Neural progenitor cell (in vitro differentiated cells): ENCODE measurements at places on chromosomes 5 and 9. TPM values are rescaled to one million over a fixed set of nuclear protein-coding genes. Genes with fewer than 3 reads are reported as not detected.

GRCh38 chr9:94926431-94926800, 199.9 kb downstream of the AOPEP start:
- H3K4me3 ChIP-seq: no peak overlapping the region
- H3K27me3 ChIP-seq: no peaks in the 10 kb centered on the region
- no peak for DNase-seq
- peaks cover 46% of the 10 kb centered on the region for H3K4me1 ChIP-seq
- no peaks in the 10 kb centered on the region for H3K36me3 ChIP-seq

DNA sequence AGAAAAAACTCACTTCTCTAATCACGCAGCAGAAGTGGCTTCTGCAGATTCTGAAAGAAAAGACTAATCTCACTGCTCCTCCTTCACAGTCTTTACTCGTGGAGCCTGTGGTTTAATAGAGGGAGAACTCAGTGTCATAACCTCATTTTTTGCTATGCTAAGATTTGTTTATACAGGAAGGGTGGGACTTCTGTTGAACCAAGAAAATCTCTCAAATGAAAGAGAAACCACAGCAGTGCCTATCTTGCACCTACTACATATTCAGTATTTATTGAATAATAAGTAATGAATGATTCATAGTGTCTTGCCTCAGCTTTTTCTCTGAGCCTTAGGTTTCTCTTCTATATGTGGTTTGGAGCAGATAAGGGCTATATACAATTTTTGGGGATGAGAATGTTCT, 136.1 kb upstream of the DMAC1 start:
- DNase-seq: no peak
- H3K4me3 ChIP-seq: no peak overlapping the region
- H3K27me3 ChIP-seq: no peaks in the 10 kb centered on the region
- no peaks in the 10 kb centered on the region for H3K36me3 ChIP-seq

GRCh38 chr9:102461156-102461819, 533.8 kb upstream of the CYLC2 start:
- H3K4me1 ChIP-seq: no peaks in the 10 kb centered on the region
- no peak for DNase-seq
- no peak overlapping the region for H3K4me3 ChIP-seq
- no peak overlapping the region for H3K27ac ChIP-seq
- H3K36me3 ChIP-seq: no peaks in the 10 kb centered on the region
- H3K27me3 ChIP-seq: no peaks in the 10 kb centered on the region

GRCh38 chr9:93452710-93453046, 703 bp downstream of the FAM120AOS start:
- H3K4me1 ChIP-seq: peaks cover 11% of the 10 kb centered on the region
- no peak overlapping the region for H3K27ac ChIP-seq
- DNase-seq: peak; percentile 44
- peaks cover 10% of the 10 kb centered on the region for H3K36me3 ChIP-seq
- peak overlapping the region; percentile 79 for H3K4me3 ChIP-seq

TPPP gene
- 0.87 TPM in 1 of 2 replicates, not detected in the other for total RNA-seq

- no peak overlapping the region for H3K27ac ChIP-seq
- H3K27me3 ChIP-seq: no peaks in the 10 kb centered on the region
- H3K4me1 ChIP-seq: no peaks in the 10 kb centered on the region
- H3K4me3 ChIP-seq: no peak overlapping the region
- H3K36me3 ChIP-seq: no peaks in the 10 kb centered on the region
- no peak for DNase-seq
Observed at GRCh38 chr9:120921661-120922181, 4.9 kb downstream of the TRAF1 start.

DNA sequence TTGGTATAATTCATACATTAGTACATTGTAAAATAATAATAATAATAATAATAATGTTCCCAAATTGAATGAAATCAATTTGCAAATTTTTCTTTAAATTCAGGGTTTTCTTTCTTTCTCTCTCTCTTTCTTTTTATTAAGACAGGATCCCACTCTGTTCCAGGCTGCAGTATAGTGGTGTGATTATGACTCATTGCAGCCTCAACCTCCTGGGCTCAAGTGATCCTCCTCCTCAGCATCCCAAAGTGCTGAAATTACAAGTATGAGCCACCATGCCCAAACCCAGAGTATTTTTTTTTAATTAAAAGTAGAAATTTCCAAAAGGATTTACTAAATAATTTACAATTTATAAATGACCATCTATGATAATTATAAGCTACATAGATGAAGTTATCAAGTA, 117.7 kb downstream of the HOMER1 start:
- H3K4me1 ChIP-seq: no peaks in the 10 kb centered on the region
- DNase-seq: no peak
- H3K4me3 ChIP-seq: no peak overlapping the region
- no peak overlapping the region for H3K27ac ChIP-seq
- H3K27me3 ChIP-seq: no peaks in the 10 kb centered on the region

- no peak overlapping the region for H3K27ac ChIP-seq
- peaks cover 10% of the 10 kb centered on the region for H3K4me1 ChIP-seq
- no peak for DNase-seq
- H3K36me3 ChIP-seq: no peaks in the 10 kb centered on the region
- peaks cover 12% of the 10 kb centered on the region for H3K27me3 ChIP-seq
Observed at GRCh38 chr9:86359151-86359879, 5.1 kb upstream of the TUT7 start.

DNA sequence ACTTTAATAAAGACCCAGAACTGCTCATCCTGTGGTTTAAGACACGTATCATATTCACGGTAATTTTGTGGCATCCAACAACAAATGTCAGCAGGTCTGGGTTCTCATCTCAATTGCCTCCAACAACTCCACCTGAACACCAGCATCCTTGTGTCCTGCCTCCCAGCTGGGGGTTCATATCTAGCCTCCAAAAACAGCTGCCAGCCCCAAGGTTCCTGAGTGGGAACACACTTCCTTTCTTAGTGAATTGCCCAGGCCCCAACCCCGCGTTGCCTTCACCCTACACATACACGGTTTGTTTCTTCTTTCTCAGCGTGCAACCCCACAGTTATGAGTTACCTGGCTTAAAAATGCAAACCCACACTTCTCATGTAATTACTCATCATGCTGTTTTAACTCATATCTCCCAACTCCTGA, 77.9 kb downstream of the SEMA4D start:
- no peaks in the 10 kb centered on the region for H3K36me3 ChIP-seq
- DNase-seq: no peak
- H3K4me1 ChIP-seq: peaks cover 3% of the 10 kb centered on the region
- no peak overlapping the region for H3K4me3 ChIP-seq
- no peaks in the 10 kb centered on the region for H3K27me3 ChIP-seq

DNA sequence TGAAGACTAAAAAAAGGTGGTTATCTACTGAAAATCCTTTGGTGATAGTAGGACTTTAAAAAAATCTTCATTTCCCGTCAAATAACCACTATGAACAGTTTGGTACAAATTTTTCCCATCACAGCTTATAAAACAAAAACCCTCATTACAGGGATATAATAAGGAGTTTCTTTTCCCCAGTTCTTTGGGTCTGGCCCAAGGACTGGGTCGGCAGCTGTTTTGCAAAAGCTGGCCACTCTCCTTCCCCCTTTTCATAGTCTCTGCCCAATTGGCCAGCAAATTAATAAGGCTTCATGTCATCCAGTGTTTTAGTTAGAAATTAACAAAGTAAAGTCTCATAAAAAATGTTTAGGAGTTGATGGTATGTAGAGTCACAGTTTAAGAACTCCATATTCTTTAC, 47.0 kb upstream of the PDE8B start:
- H3K27ac ChIP-seq: no peak overlapping the region
- DNase-seq: no peak
- no peaks in the 10 kb centered on the region for H3K4me1 ChIP-seq
- H3K27me3 ChIP-seq: no peaks in the 10 kb centered on the region
